ENCODE measurements at places on chromosomes 6 and 20. TPM values are rescaled to one million over a fixed set of nuclear protein-coding genes. Genes with fewer than 3 reads are reported as not detected.
A peak's percentile ranks its signal among the peaks of the same experiment; 100 is the strongest.

The ZNF831 gene
- total RNA-seq = 15.9 TPM

The SLC44A4 gene
- not detected for total RNA-seq

The ERVFRD-1 gene
- total RNA-seq = not detected

The DCBLD1 gene
- total RNA-seq = 6.2 TPM

- peak; percentile 53 for DNase-seq
- peaks cover 14% of the 10 kb centered on the region for H3K36me3 ChIP-seq
- peaks cover 22% of the 10 kb centered on the region for H3K4me1 ChIP-seq
- H3K4me3 ChIP-seq = no peak overlapping the region
Observed at GRCh38 chr6:27838945-27839625, 73.1 kb downstream of the OR2B2 start.

DNA sequence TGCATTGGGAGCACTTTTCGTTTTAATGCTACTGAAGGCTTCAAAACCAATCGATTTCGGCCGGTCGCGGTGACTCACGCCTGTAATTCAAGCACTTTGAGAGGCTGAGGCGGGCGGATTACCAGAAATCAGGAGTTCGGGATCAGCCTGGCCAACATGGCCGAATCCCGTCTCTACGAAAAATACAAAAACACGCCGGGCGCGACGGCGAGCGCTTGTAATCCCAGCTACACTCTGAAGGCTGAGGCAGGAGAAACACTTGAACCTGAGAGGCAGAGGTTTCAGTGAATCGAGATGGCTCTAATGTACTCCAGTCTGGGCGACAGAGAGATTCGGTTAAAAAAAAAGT, 58.4 kb downstream of the TRIM38 start:
- peak overlapping the region; percentile 99 for H3K4me3 ChIP-seq
- H3K36me3 ChIP-seq = peaks cover 2% of the 10 kb centered on the region
- no peaks in the 10 kb centered on the region for H3K27me3 ChIP-seq
- peak overlapping the region; percentile 100 for H3K27ac ChIP-seq

GRCh38 chr6:148561629-148562028, 185.2 kb upstream of the UST start:
- no peak overlapping the region for H3K27ac ChIP-seq
- H3K4me1 ChIP-seq = peaks cover 11% of the 10 kb centered on the region
- H3K36me3 ChIP-seq = no peaks in the 10 kb centered on the region
- no peak for DNase-seq
- no peak overlapping the region for H3K4me3 ChIP-seq

- H3K4me1 ChIP-seq = peaks cover 30% of the 10 kb centered on the region
- no peaks in the 10 kb centered on the region for H3K27me3 ChIP-seq
- no peak for DNase-seq
- peak overlapping the region; percentile 98 for H3K4me3 ChIP-seq
- H3K36me3 ChIP-seq = peaks cover 13% of the 10 kb centered on the region
Observed at GRCh38 chr6:34697904-34698559, 1.5 kb upstream of the ILRUN start.

DNA sequence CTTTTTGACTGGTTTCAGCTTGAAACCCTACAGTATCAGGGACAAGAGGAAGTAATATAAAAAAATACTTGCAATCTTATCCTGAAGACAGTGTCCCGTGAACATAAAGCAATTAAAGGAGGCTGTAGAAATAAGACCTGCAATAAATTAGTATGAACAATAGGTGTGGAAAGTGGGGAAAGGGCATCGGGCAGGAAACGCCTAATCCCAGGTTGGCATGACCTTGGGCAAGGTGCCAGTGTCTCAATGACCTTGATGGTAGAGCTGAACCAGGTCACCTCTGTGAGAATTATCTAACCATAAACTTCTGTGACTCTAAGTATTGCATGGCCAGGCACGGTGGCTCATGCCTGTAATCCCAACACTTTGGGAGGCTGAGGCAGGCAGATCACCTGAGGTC, 115.2 kb downstream of the LY86 start:
- H3K4me3 ChIP-seq = no peak overlapping the region
- peaks cover 8% of the 10 kb centered on the region for H3K4me1 ChIP-seq
- H3K27ac ChIP-seq = no peak overlapping the region
- peaks cover 31% of the 10 kb centered on the region for H3K27me3 ChIP-seq
- H3K36me3 ChIP-seq = peaks cover 3% of the 10 kb centered on the region

DNA sequence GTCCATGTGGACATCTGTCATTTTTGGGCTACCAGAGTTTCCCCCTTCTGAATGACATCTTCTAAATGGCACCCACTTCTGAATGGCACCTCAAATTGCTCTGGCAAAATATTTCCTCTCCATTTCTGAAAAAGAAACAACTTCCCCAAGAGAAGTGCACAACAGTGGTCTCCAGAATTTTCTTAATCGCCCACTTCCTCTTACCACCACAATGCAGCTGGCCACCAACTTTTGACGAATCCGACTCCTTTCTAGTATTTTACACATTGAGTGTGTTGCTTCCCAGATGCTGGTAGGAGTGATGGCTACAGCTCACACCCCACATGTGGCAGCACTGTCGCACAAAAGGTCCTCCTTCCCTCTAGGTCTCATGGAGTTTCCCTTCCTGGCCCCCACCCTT, 216.1 kb downstream of the FOXA2 start:
- H3K36me3 ChIP-seq = no peaks in the 10 kb centered on the region
- no peak overlapping the region for H3K4me3 ChIP-seq
- H3K27me3 ChIP-seq = no peaks in the 10 kb centered on the region
- H3K4me1 ChIP-seq = peaks cover 7% of the 10 kb centered on the region

DNA sequence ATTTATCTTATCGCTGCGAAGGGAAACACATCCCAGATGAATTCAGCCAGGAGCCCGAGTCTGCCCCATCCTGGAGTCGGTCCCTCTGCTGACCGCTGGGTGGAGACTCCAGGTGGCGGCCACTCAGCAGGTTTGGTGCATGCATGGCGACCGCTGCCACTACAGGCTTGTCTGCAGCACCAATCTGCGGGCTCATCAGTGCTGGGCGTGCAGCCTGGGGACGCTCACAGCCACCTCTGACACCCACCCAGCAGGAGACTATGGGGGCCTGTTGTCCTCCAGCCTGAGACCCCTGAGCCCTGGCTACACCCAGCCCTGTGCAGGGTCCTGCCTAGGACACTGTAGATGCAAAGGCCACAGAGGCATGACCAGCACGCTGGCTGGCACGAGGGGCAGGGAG, 40.5 kb upstream of the GATA5 start:
- H3K4me1 ChIP-seq = peaks cover 4% of the 10 kb centered on the region
- no peaks in the 10 kb centered on the region for H3K36me3 ChIP-seq
- no peak overlapping the region for H3K4me3 ChIP-seq
- H3K27ac ChIP-seq = no peak overlapping the region

DNA sequence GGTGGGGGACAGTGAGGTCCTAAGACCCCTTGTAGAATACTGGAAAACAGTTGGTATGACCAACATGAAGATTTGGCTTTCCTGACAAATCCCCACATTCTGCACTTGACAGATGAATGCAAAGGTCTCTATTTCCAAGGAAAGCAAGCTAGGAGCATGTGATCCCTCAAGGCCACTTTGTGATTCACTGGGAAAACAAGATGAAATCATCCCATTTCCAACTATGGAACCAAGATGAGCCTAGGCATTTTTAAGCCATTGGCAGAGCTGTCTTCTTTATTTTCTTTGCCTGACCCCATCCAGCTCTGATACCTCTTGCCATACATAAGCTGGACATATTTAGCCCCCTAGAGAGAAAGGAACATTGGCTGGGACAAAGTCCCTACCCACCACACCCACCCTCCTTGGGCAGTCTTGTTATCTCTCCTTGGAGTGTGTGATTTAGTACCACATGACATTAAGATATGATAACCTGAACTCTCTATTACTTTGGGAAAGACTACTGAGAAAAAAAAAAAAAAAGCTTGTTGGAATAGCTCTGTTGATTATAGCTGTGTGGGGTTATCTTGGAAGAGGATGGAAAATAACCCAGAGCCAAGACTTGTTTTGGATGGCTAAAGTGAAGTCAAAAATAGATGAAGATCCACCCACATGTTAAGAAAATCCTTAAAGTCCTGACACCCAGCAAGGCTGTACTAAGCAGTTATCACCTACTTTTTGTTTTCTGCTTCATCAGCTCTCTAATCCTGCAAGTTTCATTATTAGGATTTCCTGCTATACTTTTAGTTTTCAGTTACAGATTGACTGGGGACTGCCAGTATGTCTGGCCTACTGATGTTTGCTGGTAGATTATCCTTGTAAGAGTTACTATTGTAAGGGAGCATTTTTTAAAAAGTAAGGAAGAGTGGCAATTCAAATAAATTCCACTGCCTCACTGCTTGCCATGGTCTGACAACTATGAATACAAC, 90.1 kb upstream of the PREP start:
- H3K4me3 ChIP-seq = no peak overlapping the region
- DNase-seq = no peak
- H3K36me3 ChIP-seq = peaks cover 2% of the 10 kb centered on the region

GRCh38 chr6:72936766-72937559, 288.3 kb downstream of the KHDC1L start:
- no peaks in the 10 kb centered on the region for H3K27me3 ChIP-seq
- no peaks in the 10 kb centered on the region for H3K4me1 ChIP-seq
- no peak overlapping the region for H3K27ac ChIP-seq
- DNase-seq = no peak
- no peaks in the 10 kb centered on the region for H3K36me3 ChIP-seq
- no peak overlapping the region for H3K4me3 ChIP-seq

DNA sequence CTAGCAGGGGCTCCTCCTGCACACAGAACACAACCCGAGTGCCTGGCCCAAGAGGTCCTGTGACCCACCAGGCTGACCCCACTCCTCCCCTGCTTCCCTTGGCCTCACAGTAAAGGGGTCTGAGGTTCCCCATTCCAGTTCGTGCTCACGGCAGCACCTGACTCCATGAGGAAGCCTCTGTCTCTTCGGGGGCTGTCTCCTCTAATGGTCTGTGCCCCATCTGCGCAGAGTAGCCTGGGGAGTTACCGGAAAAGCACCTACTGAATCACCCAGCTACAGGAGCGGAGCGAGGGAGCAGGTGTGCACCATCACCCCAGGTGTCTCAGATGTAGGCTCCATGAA, 93.2 kb downstream of the ASXL1 start:
- peak overlapping the region; percentile 20 for H3K27ac ChIP-seq
- no peak overlapping the region for H3K4me3 ChIP-seq
- no peaks in the 10 kb centered on the region for H3K27me3 ChIP-seq
- peaks cover 4% of the 10 kb centered on the region for H3K36me3 ChIP-seq
